Stimulated activated CD8-positive, alpha-beta memory T cell treated with anti-CD3 and anti-CD28 coated beads, Interleukin-4, amount 100 ng/mL, for 1 hour (primary cell): ENCODE measurements at places on chromosomes 4 and X.

- no peak for DNase-seq
Observed at GRCh38 chrX:791479-792034, 161.0 kb downstream of the SHOX start.

DNA sequence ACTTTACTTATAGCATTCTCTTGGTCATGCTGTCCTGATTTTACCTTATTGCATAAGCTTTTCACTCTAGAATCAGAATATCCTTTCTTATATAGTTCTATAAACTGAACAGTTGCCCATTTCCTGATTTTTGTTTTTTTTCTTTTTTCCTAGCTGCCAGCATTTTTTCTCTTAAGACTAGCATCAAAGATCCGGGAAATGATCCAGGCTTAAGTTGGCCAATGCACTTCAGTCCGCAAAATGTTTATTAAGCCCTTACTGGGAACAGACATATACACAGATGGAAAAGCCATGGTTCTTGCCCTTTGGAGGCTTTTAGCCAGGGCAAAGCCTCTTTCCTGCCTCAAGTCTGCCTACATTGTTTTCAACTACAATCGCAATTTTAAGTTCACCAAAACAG lies 10.1 kb upstream of the BMP2K start:
- DNase-seq: no peak

- no peak for DNase-seq
Observed at GRCh38 chrX:68183612-68184214, 249.6 kb downstream of the OPHN1 start.

- no peak for DNase-seq
Observed at GRCh38 chr4:176656108-176656507, 136.6 kb downstream of the VEGFC start.

GRCh38 chrX:29890004-29890403 lies 325.4 kb upstream of the MAGEB2 start:
- no peak for DNase-seq
